ENCODE measurements at places on chromosomes 13 and 19.

DNA sequence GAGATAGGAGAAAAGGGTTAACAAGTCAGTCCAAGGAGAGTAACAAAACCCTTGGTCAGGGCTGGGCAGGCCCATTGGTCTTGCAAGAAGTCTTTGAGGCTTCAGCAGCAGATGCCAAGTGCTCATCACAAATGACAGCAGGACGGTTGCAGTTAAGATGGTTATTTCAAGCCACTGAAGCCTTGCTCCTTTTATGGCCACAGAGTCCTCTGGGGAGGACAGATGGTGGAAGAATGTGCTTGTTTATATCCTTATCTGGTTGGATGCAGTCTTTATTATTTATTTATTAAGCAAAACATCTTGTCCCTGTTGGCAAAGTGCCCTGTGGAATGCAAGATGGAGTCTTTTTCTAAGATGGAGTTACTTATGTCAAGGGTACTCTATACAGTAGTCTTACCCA, 19.2 kb upstream of the ZNF331 start:
- no peak for DNase-seq

DNA sequence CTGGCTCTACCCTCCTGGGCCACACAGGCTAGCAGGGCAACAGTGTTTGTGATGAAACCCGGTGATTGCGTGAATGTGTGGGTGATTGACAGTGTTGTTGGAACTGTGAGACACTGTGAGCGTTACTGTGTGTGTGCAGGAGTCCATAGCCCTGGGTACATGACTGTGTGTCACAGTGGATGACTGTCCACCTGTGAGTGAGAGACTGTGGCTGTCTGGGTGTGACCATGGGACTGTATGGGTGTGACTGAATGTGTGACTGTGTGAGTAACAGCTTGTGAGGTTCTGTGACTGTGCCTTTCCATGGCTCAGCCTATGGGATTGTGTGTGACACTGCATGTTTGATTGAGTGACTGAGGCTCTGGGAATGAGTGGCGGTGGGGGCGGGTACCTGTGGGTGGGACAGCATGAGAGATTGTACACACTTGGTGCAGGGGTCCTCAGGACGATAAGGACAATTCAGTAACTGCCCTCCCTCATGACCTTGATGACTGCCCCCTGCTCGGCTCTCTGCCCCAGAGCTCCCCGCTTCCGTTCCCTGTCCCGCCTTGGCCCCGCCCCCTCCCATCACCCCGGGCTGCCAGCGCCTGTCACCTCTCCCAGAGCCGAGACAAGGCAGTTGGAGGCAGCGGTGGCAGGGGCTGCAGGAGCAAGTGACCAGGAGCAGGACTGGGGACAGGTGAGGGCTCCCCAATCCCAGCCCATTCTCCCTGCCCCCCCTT, at the start of gene GIPR:
Gene GIPR, plus strand, starts transcription at position 602 of the 722 bp plus-strand sequence. CDS start 1,300 bp downstream, outside the sequence.
- DNase-seq: no peak

GRCh38 chr19:48511800-48512503, at the start of gene LMTK3:
Gene LMTK3, minus strand, starts transcription at chr19:48511835. Its CDS starts 259 bp downstream, at chr19:48511576.
- DNase-seq: no peak

GRCh38 chr13:38862443-38862842, 128.2 kb downstream of the STOML3 start:
- DNase-seq: no peak

DNA sequence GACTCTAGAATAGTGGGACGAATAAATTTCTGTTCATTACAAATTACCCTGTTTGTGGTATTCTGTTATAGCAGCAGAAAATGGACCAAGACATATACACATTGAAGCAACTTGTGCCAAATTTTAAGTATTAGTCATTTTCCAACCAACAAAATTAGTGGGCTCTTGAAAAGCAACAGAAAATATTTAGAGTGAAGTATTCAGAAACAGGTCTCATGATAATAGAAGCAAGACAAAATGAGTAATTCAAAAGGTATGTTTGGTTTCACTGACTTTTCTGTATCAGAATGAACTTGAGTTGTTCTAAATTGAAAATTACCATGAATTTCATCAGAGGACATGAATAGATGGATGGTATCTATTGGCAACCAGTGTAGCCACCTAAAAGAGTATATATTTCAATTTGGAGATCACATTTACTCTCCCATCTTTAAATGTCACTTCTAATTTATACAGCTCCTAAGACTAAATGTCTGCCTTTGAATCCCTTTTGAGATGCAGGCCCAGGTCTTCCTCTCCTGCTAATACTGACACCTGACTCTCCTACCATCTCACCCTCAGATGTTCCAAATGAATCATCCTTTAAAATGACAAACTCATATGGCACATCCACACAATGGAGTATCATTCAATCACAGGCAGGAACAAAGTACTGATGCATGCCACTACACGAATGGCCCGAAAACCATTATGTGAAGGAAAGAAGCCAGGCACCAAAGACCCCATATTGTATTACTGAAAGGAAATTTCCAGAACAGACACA, 40.7 kb upstream of the DOCK9 start:
- no peak for DNase-seq

DNA sequence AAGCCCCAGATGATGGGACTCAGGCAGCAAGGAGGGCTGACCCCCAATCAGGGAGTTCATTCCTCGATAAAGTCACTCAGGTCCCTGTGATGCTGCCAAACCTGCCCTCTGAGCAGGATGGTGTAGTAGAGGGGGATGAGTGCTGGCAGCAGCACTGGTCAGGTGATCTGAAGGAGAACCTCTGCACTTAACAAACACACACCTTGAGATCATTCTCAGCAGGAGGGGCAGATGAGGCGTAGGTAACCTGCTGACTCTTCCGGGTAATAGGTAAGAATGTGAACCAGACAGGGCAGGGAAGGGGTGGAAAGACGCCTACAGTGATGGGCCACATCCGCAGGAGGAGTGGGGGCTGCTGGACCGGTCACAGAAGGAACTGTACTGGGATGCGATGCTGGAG, 3.2 kb downstream of the ZNF446 start:
- DNase-seq: no peak

GRCh38 chr19:51002089-51002532, 707 bp upstream of the KLK8 start:
- DNase-seq: peak; percentile 71

- DNase-seq: no peak
Measured at GRCh38 chr19:3129112-3129511, 6.7 kb upstream of the GNA15 start.

DNA sequence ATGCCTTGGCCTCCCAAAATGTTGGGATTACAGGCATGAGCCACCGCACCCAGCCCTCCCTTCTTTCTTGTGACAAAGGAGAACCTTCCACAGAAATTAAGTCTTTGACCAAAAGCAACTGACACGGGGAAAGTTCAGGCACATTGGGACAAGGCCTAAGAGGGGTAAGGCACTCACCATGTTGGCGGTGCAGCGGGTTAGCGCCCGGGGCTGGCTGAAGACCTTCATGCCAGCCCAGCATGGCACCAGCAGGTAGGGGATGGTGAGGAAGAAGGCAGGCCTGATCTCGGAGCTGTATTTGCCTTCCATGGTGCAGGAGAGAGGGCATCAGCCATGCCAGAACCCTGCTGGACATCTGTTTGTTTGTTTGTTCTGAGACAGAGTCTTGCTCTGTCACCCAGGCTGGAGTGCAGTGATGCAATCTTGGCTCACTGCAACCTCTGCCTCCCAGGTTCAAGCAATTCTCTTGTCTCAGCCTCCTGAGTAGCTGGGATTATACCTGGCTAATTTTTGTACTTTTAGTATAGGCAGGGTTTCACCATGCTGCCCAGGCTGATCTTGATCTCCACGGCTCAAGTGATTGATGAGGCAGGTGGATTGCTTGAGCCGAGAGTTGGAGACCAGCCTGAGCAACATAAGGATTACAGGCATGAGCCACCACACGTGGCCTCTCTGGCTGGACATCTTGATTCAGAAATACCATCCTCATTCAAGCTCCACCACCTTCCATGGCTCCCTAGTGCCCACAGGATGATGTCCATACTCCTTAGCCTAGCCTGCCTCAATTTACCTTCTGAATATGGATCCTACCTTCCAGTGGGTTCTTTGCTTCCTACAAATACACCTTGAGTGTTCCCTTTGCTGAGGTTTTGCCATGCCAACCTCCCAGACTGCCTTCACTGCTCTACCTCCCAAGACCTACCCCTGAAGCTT, 4.4 kb downstream of the TM6SF2 start:
- no peak for DNase-seq

DNA sequence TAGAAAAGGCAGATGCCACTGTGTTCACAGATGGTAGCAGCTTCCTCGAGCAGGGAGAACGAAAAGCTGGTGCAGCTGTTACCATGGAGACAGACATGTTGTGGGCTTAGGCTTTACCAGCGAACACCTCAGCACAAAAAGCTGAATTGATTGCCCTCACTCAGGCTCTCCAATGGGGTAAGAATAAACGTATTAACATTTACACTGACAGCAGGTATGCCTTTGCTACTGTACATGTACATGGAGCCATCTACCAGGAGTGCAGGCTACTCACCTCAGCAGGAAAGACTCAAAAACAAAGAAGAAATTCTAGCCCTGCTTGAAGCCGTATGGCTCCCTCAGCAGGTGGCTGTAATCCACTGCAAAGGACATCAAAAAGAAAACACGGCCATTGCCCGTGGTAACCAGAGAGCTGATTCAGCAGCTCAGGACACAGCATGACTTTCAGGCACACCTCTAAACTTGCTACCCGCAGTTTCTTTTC, 197.7 kb downstream of the ZNF737 start:
- peak; percentile 73 for DNase-seq

GRCh38 chr19:33866696-33867095, 70.0 kb downstream of the KCTD15 start:
- no peak for DNase-seq

DNA sequence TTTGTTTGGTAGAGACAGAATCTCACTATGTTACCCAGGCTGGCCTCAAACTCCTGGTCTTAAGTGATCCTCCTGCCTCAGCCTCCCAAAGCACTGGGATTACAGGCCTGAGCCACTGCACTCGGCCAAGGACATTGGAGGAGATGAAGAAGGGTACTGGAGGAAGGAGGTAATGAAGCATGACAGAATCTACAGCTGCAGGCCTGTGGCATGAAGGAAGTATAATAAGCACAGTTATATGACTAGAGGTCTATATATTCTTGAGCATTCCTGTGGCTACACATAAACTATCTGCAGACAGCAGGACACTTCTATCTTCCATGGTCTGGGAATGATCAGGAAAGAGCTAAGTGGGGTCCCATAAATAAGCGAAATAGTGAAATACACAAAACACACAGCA, 18.2 kb downstream of the ZNF565 start:
- DNase-seq: no peak

DNA sequence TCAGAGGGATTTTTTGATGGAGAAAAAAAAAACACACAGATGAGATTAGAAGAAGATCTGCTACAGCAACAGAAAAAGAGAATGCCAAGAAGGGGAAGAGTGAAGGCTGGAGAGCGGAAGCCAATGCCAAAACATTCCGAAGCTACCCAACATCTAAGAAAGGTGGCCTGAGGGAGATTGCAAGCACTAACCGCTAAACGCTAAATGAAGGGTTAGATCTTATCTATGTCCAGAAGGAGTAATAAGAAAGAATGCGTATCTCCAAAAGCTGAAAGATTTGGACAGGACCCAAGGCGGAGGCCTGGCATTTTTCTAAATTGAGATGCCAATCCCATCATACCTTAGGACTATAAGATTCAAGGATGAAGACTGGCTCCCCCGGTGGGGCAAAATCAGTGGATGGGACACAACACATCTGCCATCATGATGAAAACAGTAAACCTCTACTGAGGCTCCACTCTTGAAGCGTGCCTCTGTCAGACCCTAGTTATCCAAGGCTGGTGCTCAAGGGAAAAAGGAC, 15.6 kb upstream of the HMGB1 start:
- no peak for DNase-seq

GRCh38 chr13:84649853-84650252, 767.6 kb upstream of the SLITRK1 start:
- no peak for DNase-seq

DNA sequence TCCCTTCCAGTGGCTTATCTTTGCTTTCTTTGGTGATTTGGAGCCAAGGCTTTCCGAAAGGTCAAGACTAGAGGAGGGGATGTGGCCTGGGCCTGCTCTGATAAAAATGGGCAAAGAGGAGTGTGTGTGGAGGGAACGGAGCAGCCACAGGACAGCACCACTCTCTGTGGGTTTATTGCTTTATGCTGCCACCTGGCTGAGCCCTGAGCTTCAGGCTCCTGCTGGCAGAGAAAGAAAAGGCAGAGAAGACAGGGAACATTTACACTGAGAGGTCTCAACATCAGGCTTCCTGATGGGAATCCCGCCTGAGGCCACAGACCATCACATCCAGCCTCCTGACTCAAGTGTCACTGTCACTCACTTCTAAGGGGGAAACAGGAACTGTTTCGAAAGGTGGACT, 9.2 kb upstream of the GSX1 start:
- DNase-seq: no peak

GRCh38 chr13:97111756-97112155, 110.4 kb upstream of the MBNL2 start:
- no peak for DNase-seq

GRCh38 chr19:47813304-47813994, 8.3 kb upstream of the CRX start:
- DNase-seq: peak; percentile 57

- no peak for DNase-seq
Measured at GRCh38 chr19:11377756-11378155, 3.3 kb downstream of the SWSAP1 start.

GRCh38 chr13:41356786-41357185, 45.7 kb downstream of the NAA16 start:
- no peak for DNase-seq

DNA sequence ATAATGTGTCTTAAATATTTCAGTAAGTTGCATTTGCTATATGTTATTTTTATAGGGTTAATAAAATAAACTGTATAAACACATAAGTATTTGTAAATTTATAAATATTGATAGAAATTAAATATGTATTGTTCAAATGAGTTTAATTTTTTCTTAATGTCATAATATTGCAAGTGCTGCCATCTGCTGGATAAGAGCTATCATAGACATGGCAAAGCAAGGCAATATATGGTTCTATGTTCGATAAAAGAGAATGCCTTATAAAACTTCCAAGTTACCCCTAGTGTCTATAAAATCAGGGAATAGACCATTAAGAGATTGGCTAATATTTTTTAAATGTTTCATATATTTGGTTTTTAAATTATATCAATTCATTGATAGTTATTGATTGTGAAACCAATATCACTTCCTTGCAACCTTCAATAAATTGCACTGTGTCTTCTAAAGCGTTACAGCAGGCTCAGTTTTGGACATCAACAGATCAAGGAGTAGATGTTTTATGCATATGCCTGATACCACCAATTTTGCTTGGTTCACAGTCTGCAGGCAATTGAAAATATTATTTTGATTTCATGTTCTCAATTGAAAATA, 29.0 kb upstream of the SLITRK6 start:
- DNase-seq: peak; percentile 8

GRCh38 chr13:42275098-42275471, 3.1 kb downstream of the AKAP11 start:
- no peak for DNase-seq

GRCh38 chr13:67200183-67200582, 30.0 kb downstream of the PCDH9 start:
- no peak for DNase-seq

DNA sequence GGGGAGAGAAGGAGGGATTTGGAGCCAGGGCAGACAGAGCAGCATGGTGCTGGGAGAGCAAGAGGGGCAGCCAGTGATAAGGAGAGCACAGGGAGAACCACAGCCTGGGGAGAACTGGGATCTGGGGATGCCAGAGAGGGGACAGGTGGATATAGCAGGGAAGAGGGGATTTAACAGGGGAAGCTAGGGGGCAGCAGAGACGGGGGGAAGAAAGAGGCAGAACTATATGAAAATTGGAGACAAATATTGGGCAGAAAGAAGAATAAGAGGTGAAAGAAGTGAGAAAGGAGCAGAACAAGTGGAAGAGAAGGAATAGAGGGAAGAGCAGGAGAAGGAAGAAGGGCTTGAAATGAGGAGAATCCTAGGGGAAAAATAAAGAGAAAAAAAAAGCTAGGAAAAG, 6.5 kb upstream of the ZNF528 start:
- DNase-seq: no peak

- no peak for DNase-seq
Measured at GRCh38 chr13:33080972-33081590, 64.9 kb downstream of the KL start.
